ENCODE measurements at places on chromosomes 6 and 20.

GRCh38 chr20:61448386-61448785 lies 196.3 kb downstream of the CDH4 start:
- DNase-seq: no peak

DNA sequence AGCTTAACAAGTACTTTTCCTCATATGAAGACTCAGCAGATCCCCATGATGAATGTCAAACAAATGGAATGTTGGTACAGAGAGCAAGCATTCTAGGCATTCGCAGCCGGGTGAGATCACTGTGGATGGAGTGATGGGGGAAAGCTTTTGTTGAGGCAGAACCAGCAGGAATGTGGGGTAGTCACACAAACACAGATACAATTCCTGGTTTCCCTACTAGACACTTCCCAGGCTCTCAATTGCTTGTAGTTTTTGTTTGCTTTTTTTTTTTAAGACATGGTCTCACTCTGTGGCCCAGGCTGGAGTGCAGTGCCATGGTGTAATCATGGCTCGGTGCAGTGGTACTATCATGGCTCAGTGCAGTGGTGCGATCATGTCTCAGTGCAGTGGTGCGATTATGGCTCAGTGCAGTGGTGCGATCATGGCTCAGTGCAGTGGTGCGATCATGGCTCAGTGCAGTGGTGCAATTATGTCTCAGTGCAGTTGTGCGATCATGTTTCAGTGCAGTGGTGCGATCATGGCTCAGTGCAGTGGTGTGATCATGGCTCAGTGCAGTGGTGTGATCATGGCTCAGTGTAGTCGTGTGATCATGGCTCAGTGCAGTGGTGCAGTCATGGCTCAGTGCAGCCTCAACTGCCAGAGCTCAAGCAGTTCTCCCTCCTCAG lies 15.4 kb upstream of the IER3 start:
- no peak for DNase-seq

DNA sequence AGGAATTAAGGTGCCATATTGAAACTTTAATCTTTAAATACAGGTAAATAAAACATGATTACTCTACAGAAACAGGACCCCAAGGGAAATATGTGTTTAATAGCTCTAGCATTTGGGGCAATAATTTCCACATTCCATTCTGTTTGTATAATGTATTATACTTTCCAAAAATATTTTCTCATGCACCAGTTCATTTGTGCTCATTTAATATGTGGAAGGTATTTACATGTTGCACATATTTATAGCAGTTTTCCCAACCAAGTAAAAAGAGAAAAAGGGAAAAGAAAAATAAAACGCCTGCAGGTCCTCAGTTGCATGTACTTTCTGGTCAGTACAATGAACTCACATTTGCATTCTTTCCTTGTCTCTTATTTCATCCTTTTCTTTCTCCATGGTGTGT lies 129.5 kb upstream of the SULF2 start:
- no peak for DNase-seq

DNA sequence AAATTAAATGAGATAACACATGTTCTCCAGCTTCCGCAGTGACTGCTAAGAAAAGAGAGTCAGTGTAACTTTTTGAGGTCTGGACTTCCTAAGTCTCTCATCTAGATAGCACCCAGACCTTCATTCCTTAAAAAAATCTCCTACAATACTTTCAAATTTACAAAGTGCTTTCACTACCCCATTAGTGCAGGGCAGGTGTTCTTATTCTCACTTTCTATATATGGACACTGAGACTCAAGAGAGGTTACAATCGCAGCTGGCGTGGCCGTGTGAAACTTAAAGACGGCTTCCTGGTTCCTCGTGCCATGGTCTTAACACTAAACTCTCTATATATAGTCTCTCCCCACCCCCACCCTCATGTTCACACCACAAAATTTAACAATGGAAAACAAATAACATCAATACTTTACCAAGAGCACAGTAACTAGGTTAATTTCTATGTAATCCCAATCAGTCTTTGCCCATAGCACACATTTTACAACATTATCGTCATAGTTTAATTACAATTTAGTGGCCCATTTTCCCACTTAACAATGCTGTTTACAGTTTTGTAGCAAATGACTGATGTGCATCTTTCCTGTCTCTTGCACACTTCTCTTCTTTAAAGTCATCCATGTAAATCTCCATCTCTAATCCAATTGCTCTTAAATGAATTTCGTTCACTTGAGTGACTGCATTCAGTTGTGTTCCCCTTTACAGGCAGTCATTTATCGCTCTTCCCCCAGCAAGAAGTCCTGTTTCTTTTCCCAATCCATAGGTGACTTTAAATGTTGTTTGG lies 78.8 kb upstream of the ARID1B start:
- DNase-seq: no peak

DNA sequence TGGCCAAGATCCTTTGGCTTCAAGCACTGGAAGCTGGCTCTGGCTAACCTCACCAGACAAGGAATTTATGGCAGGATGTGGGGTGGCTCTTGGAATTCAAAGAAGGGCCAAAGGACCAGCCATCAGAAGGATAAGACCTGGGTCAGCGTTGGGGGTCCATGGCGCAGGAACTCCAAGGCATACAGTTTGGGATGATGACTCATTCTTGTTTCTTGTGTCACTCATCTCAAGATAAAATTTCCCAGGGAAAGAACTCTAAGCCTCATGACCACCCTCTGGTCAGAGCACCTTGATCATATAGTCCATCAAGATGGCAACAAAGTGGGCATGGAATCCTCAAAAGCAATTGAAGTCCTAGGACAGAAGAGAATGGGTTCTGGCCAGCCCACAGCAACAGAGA lies 4.8 kb downstream of the ZBTB9 start:
- no peak for DNase-seq

DNA sequence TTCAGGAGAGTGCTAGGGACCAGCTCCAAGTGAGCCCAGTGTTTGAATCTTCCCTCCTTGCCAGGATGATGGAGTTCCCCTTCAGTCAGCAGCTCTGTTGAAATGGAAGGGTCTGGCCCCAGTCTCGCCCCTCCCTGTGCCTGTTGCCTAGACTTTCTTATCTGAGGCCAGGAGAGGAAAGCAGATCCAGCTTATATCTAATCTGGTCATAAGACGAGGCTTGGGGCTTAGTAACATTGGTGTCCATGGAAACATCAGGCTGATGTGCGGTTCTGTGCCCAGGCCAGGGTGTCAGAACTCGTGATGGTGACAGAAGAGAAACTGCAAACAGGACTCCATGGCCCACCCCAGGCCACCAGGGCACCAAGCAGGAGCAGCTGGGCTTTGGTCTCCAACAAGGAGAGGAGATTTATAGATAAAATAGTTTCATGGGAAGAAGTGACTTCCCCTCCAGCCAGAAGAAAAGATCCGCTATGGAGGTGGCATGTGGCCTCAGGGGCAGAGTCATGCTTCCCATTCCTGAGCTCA lies 9.8 kb downstream of the MAS1L start:
- no peak for DNase-seq

DNA sequence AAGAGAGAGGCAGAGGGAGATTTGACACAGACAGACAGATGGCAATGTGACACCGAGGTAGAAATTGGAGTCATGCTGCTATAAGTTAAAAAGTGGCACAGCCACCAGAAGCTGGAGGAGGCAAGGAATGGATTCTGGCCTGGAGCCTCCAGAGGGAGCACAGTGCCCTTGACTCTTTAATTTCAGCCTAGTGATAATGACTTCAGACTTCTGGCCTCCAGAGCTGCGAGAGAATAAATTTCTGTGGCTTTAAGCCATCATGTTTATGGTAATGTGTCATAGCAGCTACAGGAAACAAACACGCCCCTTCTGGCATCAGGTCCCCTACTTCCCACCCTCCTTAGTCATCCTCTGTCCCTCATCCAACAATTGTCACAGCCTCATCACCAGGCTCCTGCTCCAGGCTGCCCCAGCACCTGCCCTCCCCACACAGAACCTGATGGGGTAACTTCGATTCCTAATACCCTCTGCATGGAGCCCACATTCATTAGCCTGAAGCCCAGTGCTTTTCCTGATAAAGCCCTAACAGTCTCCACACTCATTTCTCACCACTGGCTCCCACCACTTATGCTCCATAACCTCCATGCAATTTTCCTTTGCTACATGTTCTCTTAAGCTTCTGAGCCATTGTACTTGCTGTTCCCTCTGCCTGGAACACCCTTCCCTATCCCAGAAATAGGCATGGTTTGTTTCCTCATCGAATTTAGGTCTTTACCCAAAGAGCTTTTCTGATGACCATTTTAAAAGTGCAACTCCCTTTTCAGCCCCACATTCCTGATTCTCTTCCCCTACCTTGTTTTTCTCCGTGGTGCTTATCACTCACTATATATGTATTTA lies 69.7 kb upstream of the TOX2 start:
- DNase-seq: no peak

DNA sequence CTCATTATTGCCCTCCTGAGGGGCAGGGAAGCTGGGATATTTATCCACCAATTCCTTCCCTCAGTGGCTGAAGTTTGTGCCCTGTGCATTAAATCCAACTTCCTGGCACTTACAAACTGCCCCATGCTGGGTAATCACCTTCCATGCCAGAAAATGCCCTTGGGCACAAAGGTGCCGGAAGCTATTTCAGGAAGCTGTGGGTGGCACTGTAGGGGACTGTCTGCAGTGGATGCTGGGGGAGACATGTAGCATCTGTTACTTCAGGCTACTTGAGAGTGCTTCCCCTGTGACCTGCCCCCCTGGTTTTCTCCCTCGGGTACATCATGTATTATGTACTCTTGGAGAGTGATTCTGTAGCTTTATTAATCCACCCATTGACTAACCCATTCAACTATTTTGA lies 24.7 kb upstream of the RALGAPA2 start:
- DNase-seq: no peak

- DNase-seq: peak; percentile 57
These were observed 42.6 kb downstream of the TRIM27 start for GRCh38 chr6:28880894-28881780.

GRCh38 chr6:69785697-69786096 lies 11.1 kb downstream of the LMBRD1 start:
- DNase-seq: no peak

GRCh38 chr6:134657751-134658527 lies 292.0 kb downstream of the ALDH8A1 start:
- no peak for DNase-seq

DNA sequence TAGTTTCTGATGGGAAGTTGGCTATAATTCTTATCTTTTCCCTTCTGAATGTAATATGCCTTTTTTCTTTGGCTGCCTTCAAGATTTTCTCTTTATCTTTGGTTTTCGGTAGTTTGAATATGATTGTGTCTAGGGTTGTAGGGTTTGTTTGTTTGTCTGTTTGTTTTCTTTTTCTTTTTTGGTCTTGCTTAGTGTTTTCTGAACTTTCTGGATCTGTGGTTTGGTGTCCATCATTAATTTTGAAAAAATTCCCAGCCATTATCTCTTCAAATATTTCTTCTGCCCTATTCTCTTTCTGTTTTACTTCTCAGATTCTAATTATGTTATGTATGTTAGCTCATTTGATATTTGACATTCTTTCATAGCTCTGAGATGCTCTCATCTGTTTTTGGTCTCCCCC lies 79.4 kb downstream of the CHMP4B start:
- no peak for DNase-seq

GRCh38 chr20:49045440-49046086 lies 549 bp upstream of the CSE1L start:
- no peak for DNase-seq

GRCh38 chr6:53124131-53124800 lies 24.4 kb downstream of the GCM1 start:
- no peak for DNase-seq

- peak; percentile 41 for DNase-seq
These were observed 789 bp downstream of the CCND3 start for GRCh38 chr6:41940759-41941279.

All from activated CD4-positive, alpha-beta T cell treated with anti-CD3 and anti-CD28 coated beads for 4 hours (primary cell).